ENCODE measurements at places on chromosomes 7 and 10.

DNA sequence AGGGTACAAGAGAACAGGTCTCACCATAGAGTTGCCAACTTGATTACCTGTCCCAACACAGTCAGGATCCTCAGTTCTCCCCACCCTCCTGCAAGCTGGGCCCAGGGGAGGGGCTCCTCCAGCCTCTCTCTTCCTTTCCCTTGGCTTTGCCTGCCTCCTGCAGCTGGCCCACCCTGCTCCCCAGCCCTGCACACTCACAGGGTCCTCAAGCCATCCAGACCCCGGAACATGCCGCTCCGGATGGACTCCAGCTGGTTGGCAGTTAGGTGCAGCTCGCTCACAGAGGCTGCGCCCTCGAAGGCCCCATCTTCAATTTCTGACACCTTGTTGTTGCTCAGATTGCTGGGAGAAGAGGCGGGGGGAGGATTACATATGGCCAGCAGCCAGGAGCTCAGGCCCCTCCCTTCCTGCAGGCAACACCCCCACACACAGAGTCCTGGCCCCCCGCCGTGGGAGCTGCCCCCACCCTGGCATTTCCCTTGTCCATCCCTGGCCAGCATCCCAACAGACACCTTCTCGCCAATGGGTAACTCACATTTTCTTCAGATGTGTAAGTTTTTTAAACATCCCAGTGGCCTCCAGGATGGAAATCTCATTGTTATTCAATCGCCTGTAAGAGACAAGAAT, 139.2 kb downstream of the SLIT1 start:
- DNase-seq, result no peak

DNA sequence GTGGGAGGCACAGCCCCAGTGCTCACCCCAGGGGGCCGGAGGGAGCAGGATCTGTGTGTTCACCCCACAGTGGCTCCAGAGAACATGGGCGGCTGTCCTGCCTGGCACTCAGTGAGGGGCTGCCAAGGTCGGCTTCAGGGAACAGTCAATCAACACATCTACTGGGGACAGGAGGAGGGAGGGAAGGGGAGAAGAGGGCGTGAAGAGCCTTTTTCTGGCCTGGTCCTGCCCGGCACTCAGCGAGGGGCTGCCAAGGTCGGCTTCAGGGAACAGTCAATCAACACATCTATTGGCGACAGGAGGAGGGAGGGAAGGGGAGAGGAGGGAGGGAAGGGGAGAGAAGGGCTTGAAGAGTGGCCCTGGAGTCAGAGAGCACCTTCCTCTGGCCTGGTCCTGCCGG, 184.9 kb downstream of the ADARB2 start:
- no peak for DNase-seq

GRCh38 chr10:17780727-17781126, 28.4 kb upstream of the MRC1 start:
- DNase-seq, result no peak

GRCh38 chr7:74223711-74224510, 14.1 kb downstream of the LAT2 start:
- DNase-seq, result no peak

DNA sequence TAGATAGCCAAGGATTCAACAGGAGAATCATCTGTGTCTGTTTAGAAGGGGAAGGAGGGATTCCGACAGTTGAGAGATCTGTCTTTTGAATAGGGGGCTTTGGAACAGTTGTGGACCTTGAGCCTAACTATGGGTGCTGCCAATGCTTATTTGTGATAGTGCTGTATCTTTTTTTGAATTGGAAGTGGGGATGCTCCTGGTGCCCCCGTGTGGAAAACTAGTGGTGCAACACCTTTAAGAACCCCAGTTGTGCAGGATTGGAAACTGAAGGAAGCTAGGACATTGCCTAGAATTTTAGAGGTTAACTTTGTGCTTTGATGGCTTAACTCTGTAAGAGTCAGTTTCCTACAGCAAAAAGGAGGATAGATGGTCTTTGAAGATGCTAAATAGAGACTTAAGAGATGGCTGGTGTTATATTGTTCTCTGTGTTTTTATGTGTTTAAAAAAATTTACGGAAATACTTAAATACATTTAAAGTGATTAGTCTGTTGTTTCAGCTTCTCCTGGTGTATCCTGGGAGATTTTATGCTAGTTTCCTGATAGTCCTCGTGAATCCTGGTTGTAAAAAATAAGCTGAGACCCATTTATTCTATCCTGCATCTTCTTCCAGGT, 69.3 kb downstream of the AP3M1 start:
- peak; percentile 11 for DNase-seq

DNA sequence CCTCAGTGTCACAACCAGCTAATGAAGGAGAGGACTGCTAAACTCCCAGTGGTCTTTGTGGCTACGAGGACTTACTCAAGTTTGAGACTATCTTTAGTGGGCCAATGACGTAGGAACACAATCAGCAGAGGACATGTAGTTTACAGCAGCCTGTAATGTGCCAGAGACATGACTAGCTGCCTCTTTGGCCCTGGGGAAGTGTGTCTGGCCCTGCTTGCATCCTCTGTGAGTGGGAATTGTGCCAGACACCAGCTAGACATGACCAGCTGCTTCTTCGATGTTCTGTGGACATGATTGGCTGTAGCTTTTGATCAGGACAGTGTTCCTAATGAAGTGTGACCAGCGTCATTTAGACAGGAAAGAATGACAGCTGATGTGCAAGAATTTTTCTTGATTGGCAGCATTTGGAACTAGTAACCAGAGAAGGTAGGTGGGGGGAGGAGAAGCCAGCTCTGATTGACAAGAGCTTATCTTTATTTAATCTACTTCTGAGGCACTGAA, 141.7 kb downstream of the AUTS2 start:
- DNase-seq, result no peak

- no peak for DNase-seq
Observed at GRCh38 chr10:128489324-128490247, 363.4 kb upstream of the MKI67 start.

DNA sequence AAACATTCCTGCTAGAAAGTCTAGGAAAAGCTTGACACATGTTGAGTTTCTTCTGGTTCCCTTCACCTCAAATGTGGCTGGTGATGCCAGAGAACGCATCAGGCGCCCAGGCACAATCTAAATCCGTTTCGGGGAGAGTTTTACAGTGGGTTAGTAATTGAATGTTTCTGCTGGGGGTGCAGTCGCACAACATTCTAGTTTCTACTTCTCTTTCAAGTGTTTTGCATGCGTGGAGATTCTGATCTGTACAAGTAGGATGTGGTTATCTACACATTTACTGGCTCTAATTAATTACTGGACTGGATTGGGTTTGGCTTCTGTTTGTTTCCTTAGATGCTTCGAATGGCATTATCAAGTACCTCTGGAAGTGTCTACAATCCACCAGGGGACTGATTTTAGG, 173.8 kb downstream of the TMEM26 start:
- no peak for DNase-seq

- no peak for DNase-seq
Observed at GRCh38 chr7:143177374-143178119, 5.7 kb upstream of the TAS2R39 start.

DNA sequence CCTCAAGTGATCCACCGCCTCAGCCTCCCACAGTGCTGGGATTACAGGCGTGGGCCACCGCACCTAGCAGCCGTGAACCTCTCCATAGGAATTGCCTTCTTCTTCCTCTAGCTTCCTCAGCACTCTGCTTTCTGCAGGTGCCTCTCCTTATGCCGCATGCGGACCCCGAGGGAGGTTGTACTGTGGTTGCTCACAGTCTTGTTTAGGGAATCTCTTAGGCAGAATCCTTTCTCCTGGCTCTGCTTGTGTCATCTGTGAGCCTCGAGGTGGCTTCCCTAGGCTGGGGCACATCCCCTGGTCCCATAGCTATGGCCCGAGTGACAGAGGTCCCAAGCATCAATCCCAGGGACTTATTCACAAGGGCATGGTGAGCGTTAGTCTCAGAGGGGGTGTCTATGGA, 33.2 kb upstream of the GIMAP8 start:
- no peak for DNase-seq

DNA sequence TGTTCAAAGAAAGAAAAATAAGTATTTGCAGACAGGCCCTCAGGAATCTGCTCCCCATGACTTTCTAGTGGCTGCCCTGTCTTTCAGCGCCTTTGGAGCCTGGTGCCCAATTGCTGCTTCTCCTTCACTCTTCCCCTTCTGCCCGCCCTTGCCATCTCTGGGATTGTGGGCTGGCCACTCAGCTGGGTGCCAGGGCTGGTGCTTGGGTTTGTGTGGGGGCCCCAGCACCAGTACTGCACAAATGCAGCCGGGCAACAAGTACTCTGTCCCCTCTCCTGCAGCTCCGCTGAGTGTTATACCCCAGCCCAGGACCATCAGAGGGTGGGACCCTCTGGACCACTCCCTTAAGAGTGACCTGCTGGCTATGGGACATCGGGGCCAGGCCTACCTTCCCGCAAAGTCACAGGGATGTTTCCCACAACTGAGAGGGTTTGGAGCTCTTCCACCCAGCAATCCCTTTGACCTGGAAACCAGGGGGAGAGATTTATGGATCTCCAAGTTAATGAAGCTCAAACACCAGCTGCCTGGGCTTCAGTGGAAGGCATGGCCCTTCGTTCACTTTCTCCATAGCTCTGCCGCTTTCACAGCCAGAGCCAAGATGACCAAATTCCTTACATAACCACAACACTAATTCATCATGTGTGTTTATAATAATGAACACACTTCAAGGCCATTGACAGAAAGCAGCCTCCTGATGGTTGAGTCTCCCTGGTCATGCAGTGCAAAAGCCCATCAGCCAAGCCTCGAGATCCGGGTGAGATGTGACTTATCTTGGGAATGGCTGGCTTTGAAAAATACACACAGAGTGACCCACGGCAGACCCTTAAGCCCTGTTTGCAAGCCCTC, 313.9 kb upstream of the ZNF32 start:
- DNase-seq, result no peak

Measured in stimulated activated CD8-positive, alpha-beta memory T cell treated with anti-CD3 and anti-CD28 coated beads, Interleukin-7, amount 100 ng/mL, for 4 hours (primary cell).